ENCODE measurements at places on chromosomes 12 and 14.

DNA sequence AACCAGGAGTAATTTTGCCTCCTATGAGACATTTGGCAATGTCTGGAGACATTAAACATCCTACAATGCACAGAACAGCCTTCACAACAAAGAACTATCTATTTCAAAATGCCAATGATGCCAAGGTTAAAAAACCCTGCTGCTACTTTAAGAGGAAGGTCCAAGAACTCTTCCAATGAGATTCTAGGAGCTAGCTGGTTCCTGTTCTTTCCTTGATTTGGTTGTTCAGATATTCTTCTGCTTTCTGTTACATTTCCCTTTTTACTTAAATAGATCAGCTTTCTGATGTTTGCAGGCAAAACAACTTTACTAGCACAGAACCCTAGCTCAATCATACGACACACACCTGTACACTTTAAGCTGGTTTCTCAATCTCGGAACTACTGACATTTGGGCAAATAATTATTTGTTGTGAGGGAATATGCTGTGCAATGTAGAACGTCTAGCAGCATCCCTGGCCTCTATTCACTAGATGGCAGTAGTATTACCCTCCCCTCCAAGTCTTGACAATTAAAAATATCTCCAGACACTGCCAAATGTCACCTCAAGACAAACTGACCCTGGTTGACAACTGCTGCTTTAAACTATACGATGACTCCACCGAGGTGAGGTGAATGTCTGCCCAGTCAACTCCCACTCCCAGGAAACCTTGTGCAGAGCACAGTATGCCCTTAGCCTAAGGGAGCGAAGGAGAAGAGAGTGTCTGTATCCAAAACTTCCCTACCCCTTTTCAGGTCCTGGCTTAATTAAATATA, 4.4 kb downstream of the BLTP3B start:
- no peak for DNase-seq

GRCh38 chr14:68748691-68749090, 44.2 kb downstream of the ZFP36L1 start:
- DNase-seq = no peak

- no peak for DNase-seq
These were observed 8.1 kb downstream of the ATP2A2 start for GRCh38 chr12:110289044-110289710.

GRCh38 chr14:49586673-49587460, 687 bp upstream of the RPS29 start:
- peak; percentile 81 for DNase-seq

GRCh38 chr14:86015941-86016340, 486.0 kb downstream of the FLRT2 start:
- no peak for DNase-seq

- DNase-seq = no peak
These were observed 1.6 kb upstream of the CDH24 start for GRCh38 chr14:23058654-23059504.

DNA sequence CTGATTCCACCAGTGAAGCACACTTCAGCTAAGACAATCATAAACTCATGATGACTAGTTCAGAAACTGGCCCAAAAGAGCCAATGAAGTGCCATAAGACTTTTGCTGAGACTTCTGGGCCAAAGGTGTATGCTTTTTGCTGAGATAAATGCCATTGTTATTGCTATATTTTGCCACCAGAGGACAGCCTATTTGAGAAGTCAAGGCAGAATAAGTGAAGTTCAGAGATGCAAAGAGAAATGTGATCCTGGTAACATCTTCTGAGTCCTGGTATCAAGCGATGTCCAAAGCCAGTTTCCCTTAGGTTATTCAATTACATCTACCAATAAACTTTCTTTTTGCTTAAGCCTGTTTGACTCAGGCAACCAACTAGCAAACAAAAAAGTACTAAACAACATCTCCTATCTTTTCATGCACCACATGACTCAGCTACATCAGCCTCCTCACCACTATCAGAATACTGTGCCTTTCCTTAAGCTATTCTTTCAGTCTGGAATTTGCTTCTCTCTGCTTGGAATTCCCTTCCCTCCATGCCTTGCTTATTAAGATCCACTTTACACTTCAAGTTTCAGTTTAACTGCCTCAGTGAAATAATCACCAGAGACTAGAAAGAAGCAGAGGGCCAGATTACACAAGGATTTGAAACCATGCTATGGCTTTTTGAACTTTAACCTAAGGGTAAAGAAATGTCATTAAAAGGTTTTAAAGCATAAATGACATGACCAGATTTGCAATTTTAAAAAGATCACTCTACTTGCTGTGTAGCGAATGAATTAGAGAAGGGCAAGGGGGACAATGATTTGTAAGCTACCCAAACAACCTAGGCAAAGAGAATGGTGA, 14.0 kb downstream of the CRY1 start:
- no peak for DNase-seq

DNA sequence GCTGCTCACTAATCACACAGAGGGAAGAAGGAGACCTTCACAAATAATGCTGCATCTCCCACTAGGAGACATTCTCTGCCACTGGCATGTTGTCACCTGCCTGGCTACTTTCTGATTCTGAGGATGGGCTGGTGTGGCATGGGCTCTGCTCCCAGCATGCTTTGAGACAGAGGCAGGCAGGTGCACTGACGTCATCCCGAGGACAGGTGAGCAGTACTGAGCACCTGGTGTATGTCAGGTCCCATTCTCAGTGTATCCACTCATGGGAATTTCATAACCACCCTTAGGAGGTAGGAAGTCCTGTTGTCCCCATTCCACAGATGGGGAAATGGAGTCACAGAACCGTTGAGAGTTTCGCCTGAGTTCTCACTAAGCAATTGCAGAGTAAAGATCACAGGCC, 597.9 kb downstream of the VRK1 start:
- DNase-seq = no peak
